Ovary (tissue), 10 donors: ENCODE measurements at places on chromosomes 5 and 9.
A peak's percentile ranks its signal among the peaks of the same experiment; 100 is the strongest.

- DNase-seq, result peak; percentile 55
Measured at GRCh38 chr9:137083394-137084004, 3.3 kb upstream of the MAN1B1 start.

GRCh38 chr9:123049589-123050222 is 16.2 kb downstream of the GPR21 start:
- no peak for DNase-seq

DNA sequence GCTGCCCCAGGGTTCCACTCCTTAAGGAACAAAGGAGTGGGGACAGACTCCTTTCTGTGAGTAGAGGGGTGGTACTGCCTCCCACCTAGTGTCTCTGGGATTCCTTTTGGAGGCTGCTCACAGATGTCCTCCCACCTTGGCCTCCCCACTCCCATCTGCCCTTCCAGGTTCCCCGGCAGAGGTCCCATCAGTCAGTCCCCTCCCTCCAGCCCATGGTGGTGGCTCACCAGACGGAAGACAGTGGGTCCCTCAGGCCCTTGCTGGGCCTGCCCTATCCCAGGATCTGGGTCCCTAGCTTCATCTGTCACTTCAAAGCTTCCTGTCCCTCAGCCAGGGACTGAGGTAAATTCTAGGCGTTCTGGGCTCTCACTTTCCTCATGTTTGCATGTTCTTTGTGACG is 35.6 kb upstream of the NEK6 start:
- DNase-seq, result no peak

GRCh38 chr5:165135565-165135964 is 1630.1 kb downstream of the MAT2B start:
- no peak for DNase-seq

DNA sequence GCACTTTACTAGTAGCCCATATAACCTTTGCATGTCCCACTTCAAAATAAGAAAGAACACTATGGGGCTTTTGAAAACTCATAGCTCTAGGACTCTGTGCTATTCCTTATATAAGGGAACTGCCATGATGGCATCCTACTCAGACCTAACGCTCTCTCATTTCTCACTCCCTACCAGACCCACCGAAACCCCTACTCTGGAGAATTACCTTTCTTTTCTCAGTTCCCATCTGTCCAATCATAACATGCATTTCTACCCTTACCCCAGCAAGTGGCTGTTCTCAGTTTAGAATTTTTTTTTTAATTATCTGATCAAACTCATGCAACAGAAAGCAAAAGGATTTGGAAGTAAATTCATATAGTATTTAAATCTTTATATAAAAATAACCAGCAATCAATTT is 27.3 kb downstream of the CARNMT1 start:
- DNase-seq, result no peak

DNA sequence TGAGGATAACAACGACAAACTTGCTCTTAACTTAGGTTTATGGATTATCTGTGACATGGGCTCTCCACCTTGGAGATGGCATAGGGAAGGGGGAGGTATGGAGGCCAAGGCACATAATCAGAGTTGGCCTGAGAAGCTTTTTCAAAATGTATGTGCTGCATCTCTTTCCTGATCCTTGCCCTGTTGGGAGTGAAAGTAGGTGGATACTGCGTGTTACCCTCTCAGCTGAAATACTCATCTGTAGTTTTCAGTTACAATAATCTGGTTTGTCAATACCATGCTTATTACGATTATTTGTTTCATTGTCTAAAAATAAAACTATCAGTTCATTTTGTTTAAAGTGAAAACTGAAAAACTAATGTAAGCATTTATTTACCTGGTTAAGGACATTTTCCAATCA is 86.7 kb downstream of the SLC44A1 start:
- no peak for DNase-seq

- DNase-seq, result no peak
Measured at GRCh38 chr5:139763930-139764791, 31.4 kb upstream of the PSD2 start.

DNA sequence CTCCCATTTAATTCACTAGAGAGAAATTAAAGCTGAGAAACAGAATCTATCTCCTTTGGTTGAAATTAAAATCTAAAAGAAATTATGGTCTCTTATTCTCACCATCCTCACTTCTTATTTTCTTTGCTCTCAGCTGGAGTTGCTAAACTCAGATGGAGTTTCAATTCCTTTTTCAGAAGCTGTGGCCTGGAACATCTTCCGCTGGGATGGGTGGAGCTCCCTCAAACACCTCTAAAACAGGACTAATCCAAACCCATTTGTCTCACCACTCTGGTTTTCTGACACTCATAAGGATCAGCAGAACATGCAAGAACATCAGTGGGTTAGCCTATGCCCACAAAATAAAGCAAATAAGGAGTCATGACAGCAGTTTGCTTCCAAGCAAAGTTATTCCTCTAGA is 39.6 kb upstream of the CEP78 start:
- no peak for DNase-seq

GRCh38 chr9:98568234-98568908 is 140.4 kb downstream of the GABBR2 start:
- no peak for DNase-seq

- no peak for DNase-seq
Measured at GRCh38 chr5:20248118-20248517, 260.1 kb upstream of the CDH18 start.

- no peak for DNase-seq
Measured at GRCh38 chr9:81096625-81097024, 592.7 kb downstream of the TLE1 start.

- DNase-seq, result no peak
Measured at GRCh38 chr9:73824671-73825070, 672.5 kb upstream of the RORB start.

- no peak for DNase-seq
Measured at GRCh38 chr5:109105631-109106267, 304.0 kb downstream of the PJA2 start.

DNA sequence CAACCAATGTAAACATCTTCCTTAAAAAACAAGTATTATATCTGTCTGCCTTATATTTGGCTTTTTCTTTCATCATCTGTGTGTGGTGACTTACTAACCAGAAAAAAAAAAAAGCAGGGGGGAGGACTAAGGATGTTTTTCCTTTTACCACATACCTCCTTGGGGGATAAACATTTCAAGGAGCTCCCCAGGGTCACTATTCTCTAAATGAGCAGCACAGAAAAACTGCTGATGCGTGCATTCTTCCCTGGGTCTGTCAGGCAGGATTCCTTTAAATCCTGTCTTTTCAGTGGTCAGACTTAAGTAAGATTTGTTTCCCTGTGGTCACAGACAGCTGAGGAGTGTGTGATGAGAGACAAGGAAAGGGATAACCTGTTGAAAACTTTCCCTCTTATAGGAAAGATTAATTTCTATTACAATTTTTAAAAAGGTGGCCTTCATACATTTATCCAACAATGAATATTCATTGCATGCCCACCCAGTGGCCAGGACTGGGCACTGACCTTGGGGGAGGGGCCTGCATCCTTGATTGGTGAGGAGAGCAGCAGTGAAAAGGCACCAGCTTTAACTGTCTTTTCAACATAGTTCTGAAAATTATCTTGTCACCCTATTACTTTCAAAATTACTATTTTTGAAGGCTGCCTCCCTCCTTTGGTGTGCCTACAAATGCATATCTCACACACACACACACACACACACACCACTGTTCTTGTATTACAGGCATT is 123.1 kb downstream of the TLE4 start:
- DNase-seq, result no peak

DNA sequence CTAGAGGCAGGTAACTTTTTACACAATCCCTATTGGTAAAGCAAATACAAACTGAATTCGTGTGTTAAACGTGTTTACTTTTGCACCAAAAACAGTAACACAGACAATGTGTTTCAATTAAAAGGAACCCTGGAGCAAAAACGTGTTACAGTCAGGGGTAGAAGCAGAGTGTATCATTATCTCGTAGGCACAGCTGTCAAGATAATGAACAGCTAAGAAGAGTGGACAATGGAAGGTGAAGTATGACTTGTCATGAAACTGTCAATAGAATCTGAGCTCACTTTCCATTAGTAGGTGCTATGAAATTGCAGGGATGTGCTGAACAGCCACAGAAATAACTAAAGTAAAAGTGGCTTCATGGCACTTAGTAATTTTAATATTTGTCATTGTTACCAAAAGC is 1229.8 kb upstream of the WWC1 start:
- DNase-seq, result no peak

DNA sequence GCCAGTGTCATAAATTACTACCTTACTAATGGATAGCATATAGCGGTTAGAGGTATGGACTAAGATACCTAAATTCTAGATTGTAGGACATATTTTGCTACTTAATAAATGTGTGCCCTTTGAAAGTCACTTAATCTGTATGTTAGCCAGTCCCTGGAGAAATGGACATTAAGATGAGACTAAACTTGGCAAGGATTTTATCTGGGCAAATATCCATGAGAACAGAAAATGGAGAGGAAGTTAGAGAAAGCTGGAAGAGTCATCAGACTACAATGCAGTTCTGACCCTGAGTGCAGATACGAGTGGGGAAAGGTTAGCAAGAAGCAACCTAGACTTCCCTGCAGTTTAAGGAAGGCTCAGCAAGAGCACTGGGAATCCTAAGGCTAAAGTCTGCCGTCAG is 33.0 kb downstream of the TBCA start:
- no peak for DNase-seq

GRCh38 chr9:136011703-136012496 is 50.7 kb upstream of the UBAC1 start:
- DNase-seq, result peak; percentile 90

- DNase-seq, result no peak
Measured at GRCh38 chr9:69223605-69224004, 49.5 kb downstream of the TJP2 start.

DNA sequence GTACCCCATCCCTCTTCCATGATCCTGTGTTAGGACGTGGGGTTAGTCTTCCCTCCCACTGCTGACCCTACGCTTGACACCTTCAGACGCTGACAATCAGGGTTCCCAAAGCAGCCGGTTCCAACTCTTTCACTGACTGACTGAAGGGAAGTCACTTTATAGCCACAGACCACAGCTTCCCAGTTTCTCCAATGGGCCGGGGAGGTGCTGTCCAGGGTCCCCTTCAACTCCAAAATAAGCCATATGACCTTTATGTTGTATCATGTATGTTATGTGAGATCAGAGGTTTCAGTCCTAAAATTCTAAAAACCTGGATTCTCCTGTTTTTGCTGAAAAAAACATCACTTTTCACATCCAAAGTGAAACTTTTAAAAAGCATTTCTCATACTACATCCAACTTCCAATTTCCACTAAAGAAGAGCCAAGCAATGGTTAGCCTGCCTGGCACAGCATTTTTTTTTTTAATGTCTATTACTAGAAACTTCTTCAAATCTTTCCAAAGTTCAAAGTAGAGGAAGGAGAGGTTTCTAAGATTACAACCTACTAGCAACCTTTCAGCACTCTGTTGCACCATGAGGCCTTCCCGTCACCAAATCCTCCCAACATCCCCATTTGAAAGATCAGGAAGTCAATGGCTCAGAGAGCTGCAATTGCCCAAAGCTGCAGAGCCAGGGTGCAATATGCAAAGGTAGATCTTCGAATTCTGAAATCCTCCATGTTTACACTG is 5.2 kb downstream of the EPB41L4B start:
- no peak for DNase-seq

DNA sequence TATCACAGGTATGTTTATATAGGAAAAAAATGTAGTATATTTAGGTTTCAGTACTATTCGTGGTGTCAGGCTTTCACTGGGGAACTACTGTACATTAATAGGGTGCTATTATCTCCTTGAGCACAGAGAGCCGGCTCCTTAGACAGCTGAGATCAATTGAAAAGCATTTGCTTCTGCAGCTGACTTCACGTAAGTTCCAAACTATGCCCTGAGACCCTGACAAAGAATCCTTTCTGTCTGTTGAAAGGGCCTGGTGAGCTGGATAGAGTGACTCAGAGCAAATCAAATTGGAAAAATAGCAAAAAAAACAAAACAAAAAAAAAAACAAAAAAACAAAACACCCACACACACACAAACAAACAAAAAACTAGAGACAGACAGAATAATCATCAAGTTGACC is 652.0 kb downstream of the MTRR start:
- DNase-seq, result no peak

GRCh38 chr9:126428534-126429175 is 102.0 kb downstream of the MVB12B start:
- DNase-seq, result no peak

DNA sequence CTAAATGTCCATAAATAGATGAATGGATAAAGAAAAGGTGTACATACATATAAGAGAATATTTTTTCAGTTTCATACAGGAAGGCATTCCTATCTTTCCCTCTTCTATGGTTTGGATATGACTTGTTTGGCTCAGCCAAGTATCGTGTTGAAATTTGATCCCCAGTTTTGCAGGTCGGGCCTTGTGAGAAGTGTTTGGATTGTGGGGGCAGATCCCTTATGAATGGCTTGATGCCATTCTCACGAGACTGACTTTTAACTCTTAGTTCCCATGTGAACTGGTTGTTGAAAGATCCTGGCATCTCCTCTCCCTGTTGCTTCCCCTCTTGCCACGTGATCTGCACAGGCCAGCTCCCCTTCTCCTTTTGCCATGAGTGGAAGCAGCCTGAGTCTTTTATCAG is 421.1 kb upstream of the FTMT start:
- DNase-seq, result no peak

GRCh38 chr5:19770396-19770795 is 217.6 kb downstream of the CDH18 start:
- no peak for DNase-seq

GRCh38 chr5:33539212-33539611 is 98.4 kb downstream of the TARS1 start:
- DNase-seq, result no peak

GRCh38 chr9:84858364-84858763 is 188.8 kb downstream of the NTRK2 start:
- no peak for DNase-seq

DNA sequence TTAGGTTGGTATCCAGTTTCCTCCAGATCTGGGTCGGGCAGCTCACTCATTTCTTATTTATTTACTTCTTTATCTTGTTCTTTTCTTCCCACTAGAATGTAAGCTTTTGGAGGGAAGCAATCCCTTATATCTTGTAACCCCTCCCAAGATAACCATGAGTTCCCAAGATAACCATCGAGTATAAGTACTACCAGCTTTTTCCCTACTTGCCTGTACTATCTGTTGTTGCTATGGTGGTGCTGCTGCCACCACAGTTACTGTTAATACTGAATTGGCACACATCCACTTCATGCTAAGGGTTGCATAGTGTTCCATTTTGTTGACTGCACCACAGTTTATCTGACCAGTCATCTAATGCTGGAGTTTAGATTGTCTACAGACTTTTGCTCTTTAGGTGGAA is 19.9 kb downstream of the NUP214 start:
- DNase-seq, result no peak

- DNase-seq, result peak; percentile 21
Measured at GRCh38 chr5:90940227-90940995, 381.8 kb downstream of the ADGRV1 start.
